ENCODE measurements at places on chromosomes 7 and 10. TPM values are rescaled to one million over a fixed set of nuclear protein-coding genes. Genes with fewer than 3 reads are reported as not detected.

The NEUROG3 gene
- total RNA-seq: not detected

The PHYHIPL gene
- 48.1 TPM for total RNA-seq

The OPN1SW gene
- total RNA-seq: not detected

DNA sequence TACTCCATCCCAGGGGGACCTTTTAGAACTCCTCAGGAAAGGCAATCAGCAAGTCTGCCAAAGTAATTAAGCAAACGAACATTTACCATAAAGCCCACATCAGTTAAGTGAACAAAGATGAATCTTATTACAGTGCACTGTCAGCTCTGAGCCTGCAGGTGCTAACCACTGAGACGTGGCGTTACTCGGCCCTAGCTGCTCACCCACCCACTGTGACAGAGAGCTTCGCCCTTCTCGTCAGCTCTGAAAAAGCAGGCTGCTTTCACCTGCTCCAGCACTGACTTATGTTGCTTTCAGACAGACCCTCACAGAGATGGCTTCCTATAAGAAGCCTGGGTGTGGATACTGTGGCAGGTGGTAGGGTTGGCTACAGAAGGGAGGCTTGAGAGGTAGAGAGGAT, 57.7 kb upstream of the KCNIP2 start:
- no peak overlapping the region for H3K4me3 ChIP-seq
- no peaks in the 10 kb centered on the region for H3K36me3 ChIP-seq
- no peak overlapping the region for H3K27ac ChIP-seq
- no peaks in the 10 kb centered on the region for H3K27me3 ChIP-seq
- no peaks in the 10 kb centered on the region for H3K4me1 ChIP-seq

- H3K27ac ChIP-seq: no peak overlapping the region
- H3K27me3 ChIP-seq: no peaks in the 10 kb centered on the region
- no peak overlapping the region for H3K4me3 ChIP-seq
- no peaks in the 10 kb centered on the region for H3K4me1 ChIP-seq
- H3K36me3 ChIP-seq: peaks cover 11% of the 10 kb centered on the region
Observed at GRCh38 chr10:95392681-95393164, 101.9 kb upstream of the PDLIM1 start.

Data from Caco-2 (cell line).